Esophagus squamous epithelium (tissue), 5 donors: ENCODE measurements at places on chromosomes 4 and X. TPM values are rescaled to one million over a fixed set of nuclear protein-coding genes. Genes with fewer than 3 reads are reported as not detected.

GRCh38 chr4:153634738-153635353, 49.2 kb upstream of the TLR2 start:
- DNase-seq, result no peak
- H3K4me3 ChIP-seq, result no peak overlapping the region
- no peaks in the 10 kb centered on the region for H3K27me3 ChIP-seq
- no peak overlapping the region for H3K27ac ChIP-seq
- peaks cover 12% of the 10 kb centered on the region for H3K36me3 ChIP-seq

- no peak overlapping the region for H3K27ac ChIP-seq
- DNase-seq, result no peak
- H3K36me3 ChIP-seq, result no peaks in the 10 kb centered on the region
- no peak overlapping the region for H3K4me3 ChIP-seq
These were observed 1.7 kb upstream of the TIFA start for GRCh38 chr4:112287258-112287989.

- H3K4me3 ChIP-seq, result no peak overlapping the region
- H3K27me3 ChIP-seq, result no peaks in the 10 kb centered on the region
- H3K4me1 ChIP-seq, result peaks cover 7% of the 10 kb centered on the region
- no peak for DNase-seq
- no peaks in the 10 kb centered on the region for H3K36me3 ChIP-seq
These were observed 134.0 kb upstream of the ANXA3 start for GRCh38 chr4:78417603-78418002.

DNA sequence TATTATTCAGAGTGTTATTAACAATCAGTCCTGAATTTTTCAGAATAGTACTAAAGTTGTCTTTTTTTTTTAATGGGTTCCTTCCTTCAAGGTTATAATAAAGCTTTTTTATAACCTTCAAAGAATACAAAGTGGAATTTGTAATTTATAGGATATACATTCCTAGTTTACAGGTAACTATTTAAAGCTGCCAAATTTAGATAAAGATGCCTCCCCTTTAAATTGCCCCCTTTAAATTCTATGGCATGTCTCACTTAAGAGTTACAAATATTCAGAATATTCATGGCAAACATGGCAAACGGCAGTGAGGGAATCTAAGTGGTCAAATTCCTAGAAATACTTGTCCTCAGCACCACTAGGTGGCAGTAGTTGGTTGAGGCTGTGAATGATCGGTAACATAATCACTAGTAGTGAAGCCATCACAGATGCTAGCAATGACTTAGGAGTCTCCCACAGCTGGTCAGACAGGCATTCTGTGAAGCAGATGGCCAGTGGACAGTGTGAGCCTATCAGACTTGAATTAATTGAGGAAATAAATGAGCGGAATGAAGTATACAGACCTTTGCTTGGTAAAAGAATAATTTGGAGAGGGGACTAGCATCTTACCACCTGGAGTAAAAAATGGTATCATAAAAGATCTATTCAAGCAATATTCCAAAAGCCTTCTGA, 86.4 kb downstream of the CBR4 start:
- H3K4me1 ChIP-seq, result no peaks in the 10 kb centered on the region
- DNase-seq, result no peak
- H3K27me3 ChIP-seq, result no peaks in the 10 kb centered on the region
- H3K27ac ChIP-seq, result no peak overlapping the region
- no peak overlapping the region for H3K4me3 ChIP-seq
- H3K36me3 ChIP-seq, result peaks cover 28% of the 10 kb centered on the region

DNA sequence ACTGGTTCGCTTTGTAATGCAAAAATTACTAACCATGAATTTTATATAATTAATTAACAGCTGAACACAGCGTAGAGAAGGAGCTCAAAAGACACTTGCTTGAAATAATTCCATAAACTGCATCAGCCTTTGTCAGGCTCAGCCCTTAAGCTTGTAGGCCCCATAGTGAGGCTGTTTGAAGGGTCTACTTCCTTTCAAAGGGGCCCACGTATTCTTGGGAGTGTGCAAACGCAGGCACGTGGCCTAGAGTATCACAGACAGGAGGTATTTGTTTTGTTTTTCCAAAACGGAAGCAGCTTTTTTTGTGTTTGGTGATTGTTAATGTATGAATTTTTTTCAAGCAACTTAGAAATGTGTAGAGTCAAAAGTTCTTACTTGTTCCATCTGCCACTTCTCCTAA, 25.6 kb upstream of the EGF start:
- no peak for DNase-seq
- H3K4me3 ChIP-seq, result no peak overlapping the region
- no peaks in the 10 kb centered on the region for H3K27me3 ChIP-seq

DNA sequence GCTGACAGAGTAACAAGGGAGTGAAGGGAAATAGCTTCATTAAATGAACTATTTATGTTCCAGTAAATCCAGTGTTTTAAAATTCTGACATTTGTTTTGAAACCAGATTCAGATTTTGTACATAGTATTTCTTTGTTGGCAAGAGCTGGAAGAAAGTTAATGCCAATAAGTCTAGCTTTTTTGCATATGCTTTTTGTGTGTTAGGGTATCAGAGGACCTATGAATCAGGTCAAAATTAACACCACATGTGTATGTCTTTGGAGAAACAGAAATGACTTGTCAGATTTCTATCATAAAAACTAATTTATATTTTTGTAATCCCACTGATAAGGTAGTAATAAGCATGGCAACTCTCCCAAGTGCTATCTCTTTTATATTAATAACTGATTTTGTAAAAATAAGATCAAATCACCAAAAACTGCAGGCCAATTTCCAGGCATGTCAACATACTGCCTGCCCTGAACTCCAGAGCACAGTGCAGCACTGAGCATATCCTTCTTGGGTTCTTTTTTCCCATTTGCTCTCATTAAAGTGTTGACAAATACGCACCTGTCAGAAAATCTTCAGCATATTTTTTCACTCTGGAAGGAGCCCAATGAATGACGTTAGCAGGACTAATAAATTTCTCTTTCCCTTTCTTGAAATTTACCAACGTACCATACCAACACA, 65.5 kb downstream of the SH3RF1 start:
- H3K27ac ChIP-seq, result no peak overlapping the region
- no peak overlapping the region for H3K4me3 ChIP-seq
- no peak for DNase-seq
- H3K4me1 ChIP-seq, result peaks cover 25% of the 10 kb centered on the region
- H3K27me3 ChIP-seq, result no peaks in the 10 kb centered on the region

DNA sequence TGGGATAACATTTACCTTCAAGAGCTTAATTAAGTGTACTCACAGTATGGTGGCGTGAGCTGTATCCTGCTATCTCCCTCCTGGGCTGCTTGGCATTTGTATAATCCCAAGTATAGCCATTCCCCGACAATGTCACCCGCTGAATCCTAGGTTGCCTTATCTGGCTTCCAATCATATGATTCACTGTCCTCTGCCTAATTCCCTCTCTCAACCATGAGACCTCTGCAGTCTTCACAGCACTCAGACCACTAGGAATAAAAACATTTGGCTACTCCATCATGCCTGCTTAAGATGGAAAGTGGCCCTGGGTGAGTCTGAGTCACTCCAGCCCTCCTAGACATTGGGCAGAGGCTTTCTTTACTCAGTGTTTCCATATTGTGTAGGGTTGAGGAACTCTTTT, 28.9 kb upstream of the WDFY3 start:
- no peaks in the 10 kb centered on the region for H3K4me1 ChIP-seq
- no peaks in the 10 kb centered on the region for H3K27me3 ChIP-seq
- no peak for DNase-seq

DNA sequence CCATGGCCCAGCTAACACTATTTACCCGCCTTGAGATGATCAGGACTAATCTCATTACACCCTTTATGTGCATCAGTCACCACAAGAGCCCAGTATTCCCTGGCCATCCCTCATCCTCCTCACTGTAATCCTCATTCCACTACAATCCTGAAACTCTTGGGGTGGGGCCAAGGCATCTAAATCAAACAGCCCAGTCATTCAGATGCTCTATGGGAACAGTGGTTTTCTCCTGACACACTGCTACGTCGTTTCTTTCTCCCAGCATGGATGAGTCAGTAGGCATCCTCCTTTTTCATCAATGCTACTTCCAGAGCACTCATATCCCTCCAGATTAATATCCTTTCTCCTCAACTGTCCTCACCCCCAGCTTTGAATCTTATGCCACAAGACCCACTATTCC, 5.6 kb downstream of the SDAD1 start:
- H3K27me3 ChIP-seq, result no peaks in the 10 kb centered on the region
- peaks cover 33% of the 10 kb centered on the region for H3K4me1 ChIP-seq
- H3K27ac ChIP-seq, result no peak overlapping the region
- peaks cover 42% of the 10 kb centered on the region for H3K36me3 ChIP-seq

DNA sequence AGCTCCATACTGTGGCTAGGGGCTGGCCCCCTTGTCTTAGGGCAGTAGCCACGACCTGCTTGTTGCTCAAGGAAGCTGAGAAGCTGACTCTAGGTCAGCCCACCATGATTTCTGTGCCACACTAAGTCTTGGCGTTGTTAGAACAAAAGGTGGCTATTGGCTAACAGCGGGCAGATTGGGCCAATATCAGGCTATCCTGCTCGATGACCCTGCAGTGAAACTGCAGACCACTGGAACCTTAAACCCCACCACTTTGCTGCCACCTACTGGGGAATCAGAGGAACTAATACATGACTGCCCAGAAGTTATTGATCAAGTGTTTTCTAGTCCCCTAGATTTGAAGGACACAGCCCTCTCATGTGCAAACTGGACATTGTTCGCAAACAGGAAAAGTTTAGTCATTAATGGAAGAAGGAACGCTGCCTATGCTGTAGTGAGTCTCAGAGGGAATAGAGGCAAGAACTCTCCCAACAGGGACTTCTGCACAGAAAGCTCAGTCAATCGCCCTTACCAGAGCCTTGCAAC, 17.0 kb upstream of the PAPSS1 start:
- peaks cover 10% of the 10 kb centered on the region for H3K4me1 ChIP-seq
- H3K4me3 ChIP-seq, result no peak overlapping the region
- no peaks in the 10 kb centered on the region for H3K36me3 ChIP-seq
- DNase-seq, result no peak
- no peaks in the 10 kb centered on the region for H3K27me3 ChIP-seq
- H3K27ac ChIP-seq, result no peak overlapping the region

- H3K4me3 ChIP-seq, result no peak overlapping the region
- DNase-seq, result no peak
- H3K27me3 ChIP-seq, result no peaks in the 10 kb centered on the region
- no peaks in the 10 kb centered on the region for H3K4me1 ChIP-seq
- no peak overlapping the region for H3K27ac ChIP-seq
These were observed 463.0 kb upstream of the CPEB2 start for GRCh38 chr4:14539246-14539645.

- no peak overlapping the region for H3K4me3 ChIP-seq
- DNase-seq, result no peak
- H3K27me3 ChIP-seq, result peaks cover 10% of the 10 kb centered on the region
- no peak overlapping the region for H3K27ac ChIP-seq
- no peaks in the 10 kb centered on the region for H3K36me3 ChIP-seq
- H3K4me1 ChIP-seq, result peaks cover 4% of the 10 kb centered on the region
These were observed 981 bp upstream of the PITX2 start for GRCh38 chr4:110623718-110624397.

- H3K36me3 ChIP-seq, result peaks cover 9% of the 10 kb centered on the region
- no peaks in the 10 kb centered on the region for H3K27me3 ChIP-seq
- H3K4me1 ChIP-seq, result no peaks in the 10 kb centered on the region
- H3K4me3 ChIP-seq, result no peak overlapping the region
- DNase-seq, result no peak
These were observed 111.5 kb downstream of the FBXW7 start for GRCh38 chr4:152424396-152424795.

- H3K27me3 ChIP-seq, result no peaks in the 10 kb centered on the region
- H3K4me1 ChIP-seq, result no peaks in the 10 kb centered on the region
- H3K4me3 ChIP-seq, result no peak overlapping the region
- no peak overlapping the region for H3K27ac ChIP-seq
- peaks cover 16% of the 10 kb centered on the region for H3K36me3 ChIP-seq
- no peak for DNase-seq
These were observed 68.1 kb upstream of the NAP1L5 start for GRCh38 chr4:88765729-88766128.

DNA sequence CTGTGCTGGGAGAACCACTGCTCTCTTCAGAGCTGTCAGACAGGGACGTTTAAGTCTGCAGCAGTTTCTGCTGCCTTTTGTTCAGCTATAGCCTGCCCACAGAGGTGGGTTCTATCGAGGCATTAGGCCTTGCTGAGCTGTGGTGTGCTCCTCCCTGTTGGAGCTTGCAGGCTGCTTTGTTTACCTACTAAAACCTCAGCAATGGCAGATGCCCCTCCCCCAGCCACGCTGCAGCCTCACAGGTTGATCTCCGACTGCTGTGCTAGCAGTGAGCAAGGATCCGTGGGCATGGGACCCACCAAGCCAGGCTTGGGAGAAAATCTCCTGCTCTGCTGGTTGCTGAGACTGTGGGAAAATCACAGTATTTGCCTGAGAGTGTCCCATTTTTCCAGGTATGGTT, 133.8 kb upstream of the UBQLN2 start:
- DNase-seq, result no peak
- no peaks in the 10 kb centered on the region for H3K27me3 ChIP-seq
- H3K4me1 ChIP-seq, result no peaks in the 10 kb centered on the region
- no peaks in the 10 kb centered on the region for H3K36me3 ChIP-seq
- H3K27ac ChIP-seq, result no peak overlapping the region

DNA sequence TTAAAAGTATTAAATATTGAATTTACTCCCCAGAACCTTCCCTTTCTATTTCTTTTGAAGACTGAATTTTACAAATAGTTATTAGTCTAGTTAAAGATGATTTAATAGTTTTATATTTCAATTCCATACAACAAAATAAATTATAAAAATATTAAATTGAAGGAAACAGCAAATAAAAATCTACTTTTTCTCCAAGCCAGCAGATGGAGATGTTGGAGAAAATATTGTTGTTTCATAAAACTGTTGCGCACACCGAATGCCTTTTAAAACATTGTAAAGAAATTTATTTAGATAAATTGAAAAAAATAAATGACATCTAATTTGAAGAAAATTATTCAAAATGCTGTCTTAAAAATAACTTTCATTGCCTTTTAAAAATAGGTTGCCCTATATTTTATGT, 5.5 kb downstream of the GRIA2 start:
- no peak overlapping the region for H3K27ac ChIP-seq
- no peaks in the 10 kb centered on the region for H3K4me1 ChIP-seq
- DNase-seq, result no peak
- H3K4me3 ChIP-seq, result no peak overlapping the region
- H3K27me3 ChIP-seq, result peaks cover 6% of the 10 kb centered on the region

GRCh38 chr4:42436928-42437565, 39.8 kb downstream of the SHISA3 start:
- H3K27ac ChIP-seq, result no peak overlapping the region
- H3K27me3 ChIP-seq, result no peaks in the 10 kb centered on the region
- no peaks in the 10 kb centered on the region for H3K4me1 ChIP-seq
- peaks cover 8% of the 10 kb centered on the region for H3K36me3 ChIP-seq

KCND1 gene
- total RNA-seq, result 0.57 TPM

GLOD5 gene
- total RNA-seq, result not detected

BEX2 gene
- total RNA-seq, result 5.4 TPM

VEGFC gene
- total RNA-seq, result 0.50 TPM

PITX2 gene
- total RNA-seq, result 1.5 TPM

BRS3 gene
- not detected for total RNA-seq

TMEM156 gene
- total RNA-seq, result 9.6 TPM
